NCI-H524 (cell line): ENCODE measurements at places on chromosomes 12 and 14.

- no peak for DNase-seq
These were observed 71.2 kb downstream of the BORCS5 start for GRCh38 chr12:12428047-12428446.

- peak; percentile 22 for DNase-seq
These were observed 1.3 kb downstream of the CHST11 start for GRCh38 chr12:104457746-104458693.

DNA sequence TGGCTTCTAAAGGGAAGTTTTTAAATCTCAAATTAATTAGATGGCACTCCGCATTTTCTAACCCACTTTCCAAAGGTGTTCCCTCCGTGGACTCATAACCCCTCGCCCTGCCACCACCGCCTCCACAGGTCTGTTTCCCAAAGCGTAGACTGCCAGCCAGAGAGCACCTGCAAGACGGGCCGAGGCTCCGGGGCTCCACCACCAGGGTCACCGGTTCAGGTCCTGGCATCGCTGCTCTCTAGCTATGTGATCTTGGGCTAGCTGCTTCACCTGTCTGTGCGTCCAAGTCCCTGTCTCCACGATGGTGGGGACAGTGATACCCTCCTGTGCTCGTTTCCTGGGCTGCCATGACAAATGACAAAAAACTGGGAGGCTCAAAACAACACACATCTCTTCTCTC is 11.5 kb downstream of the RIMBP2 start:
- DNase-seq, result no peak

DNA sequence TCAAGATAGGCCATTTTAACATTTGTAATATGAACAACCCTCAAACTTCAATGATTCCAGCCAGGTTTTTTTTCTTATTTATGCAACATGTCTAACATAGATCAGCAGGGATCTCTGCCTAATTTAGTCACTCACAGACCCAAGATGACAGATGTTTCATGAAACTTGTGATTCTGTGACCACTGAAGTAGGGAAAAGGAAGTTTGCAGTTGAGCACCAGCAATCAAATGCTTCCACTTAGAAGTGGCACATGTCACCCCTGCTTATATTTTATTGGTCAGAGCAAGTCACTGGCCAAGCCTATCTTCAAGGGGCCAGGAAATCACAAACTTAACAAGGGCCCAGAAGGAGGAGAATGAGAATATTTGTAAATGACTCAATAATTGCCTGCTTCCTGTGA is 150.6 kb downstream of the BCAT1 start:
- peak; percentile 64 for DNase-seq

DNA sequence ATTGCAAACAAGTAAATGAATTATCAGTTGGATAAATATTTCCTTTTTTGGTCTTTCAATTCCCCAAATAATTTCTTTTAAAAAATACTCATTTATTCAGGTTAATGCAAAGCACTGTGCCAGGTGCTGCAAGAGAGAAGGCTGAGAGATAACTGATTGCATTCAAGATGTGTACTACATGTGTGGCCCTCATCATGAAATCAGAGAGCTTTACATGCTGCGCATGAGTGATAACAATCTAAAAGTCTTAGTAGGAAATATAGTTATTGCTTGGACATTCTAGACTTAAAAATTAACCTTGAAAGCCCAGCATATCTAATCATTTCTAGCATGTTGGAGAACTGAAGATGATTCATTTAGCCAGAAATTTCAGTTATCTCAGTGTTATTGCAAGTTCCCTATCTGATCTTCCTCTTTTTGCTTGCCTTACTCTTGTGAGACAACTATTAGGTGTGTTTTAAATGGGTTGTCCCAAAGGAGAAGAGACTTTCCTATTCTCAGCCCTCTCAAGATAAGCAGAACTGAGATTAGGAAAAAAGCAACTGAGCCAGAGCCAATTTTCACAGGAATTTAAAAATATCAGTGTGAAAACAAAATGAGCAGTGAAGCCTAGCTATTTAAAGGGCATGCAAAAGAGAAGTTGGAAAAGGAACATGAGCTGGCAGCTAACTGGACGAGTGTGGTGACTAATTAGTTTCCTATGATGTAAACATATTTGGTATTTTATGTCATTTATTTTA is 60.9 kb downstream of the PLEKHA5 start:
- DNase-seq, result no peak

DNA sequence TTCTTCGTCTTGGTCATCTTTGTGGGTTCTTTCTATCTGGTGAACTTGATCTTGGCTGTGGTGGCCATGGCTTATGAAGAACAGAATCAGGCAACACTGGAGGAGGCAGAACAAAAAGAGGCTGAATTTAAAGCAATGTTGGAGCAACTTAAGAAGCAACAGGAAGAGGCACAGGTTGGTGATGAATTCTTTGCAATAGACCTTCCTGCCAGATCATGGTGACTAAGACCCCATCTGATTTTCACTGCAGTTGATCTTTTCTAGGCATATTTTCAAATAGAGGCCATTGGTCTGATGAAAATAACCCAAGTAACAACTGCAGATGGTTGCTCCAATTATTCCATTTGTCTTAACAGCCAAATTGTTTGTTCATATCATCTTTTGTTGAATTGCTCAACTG is 114.4 kb downstream of the SCN8A start:
- no peak for DNase-seq

DNA sequence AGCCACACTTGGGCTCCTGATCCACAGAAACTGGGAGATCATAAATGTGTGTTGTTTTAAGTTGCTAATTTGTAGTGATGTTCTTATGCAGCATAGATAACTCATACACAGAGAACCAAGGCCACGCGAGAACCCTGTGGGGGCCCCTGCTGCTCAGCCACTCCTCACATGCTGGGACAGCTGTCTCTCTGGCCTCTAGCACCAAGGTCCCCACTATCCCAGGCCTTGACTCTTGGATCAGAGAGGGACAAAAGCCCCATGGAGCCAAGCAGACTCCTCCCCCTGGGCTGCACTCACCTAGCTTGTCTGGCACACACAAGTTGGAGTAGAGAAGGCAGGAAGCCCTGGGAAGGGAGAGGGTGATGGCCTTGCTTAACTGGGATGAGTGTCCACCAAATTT is 11.3 kb downstream of the PLD4 start:
- DNase-seq, result no peak

DNA sequence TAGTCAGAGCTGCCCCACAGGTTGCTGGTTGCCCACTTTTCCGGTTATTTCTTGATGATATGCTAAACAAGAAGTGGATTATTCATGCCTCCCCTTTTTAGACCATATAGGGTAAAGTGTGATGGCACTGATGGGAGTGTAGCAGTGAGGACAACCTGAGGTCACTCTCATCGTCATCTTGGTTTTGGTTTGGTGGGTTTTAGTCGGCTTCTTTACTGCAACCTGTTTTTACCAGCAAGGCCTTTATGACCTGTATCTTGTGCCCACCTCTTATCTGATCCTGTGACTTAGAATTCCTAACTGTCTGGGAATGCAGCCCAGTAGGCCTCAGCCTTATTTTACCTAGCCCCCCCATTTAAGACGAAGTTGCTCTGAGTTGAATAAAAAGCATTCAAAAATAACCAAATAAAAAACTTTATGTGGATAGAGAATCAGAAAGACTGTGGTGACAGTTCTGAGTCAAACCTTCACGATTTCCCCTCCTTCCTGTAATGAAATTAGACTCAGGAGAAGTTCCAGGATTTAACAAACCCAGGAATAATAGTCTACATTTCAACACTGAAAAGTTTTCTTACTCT is 144.2 kb downstream of the PAWR start:
- no peak for DNase-seq

- DNase-seq, result no peak
These were observed 898.9 kb upstream of the SEL1L start for GRCh38 chr14:82432301-82433105.

DNA sequence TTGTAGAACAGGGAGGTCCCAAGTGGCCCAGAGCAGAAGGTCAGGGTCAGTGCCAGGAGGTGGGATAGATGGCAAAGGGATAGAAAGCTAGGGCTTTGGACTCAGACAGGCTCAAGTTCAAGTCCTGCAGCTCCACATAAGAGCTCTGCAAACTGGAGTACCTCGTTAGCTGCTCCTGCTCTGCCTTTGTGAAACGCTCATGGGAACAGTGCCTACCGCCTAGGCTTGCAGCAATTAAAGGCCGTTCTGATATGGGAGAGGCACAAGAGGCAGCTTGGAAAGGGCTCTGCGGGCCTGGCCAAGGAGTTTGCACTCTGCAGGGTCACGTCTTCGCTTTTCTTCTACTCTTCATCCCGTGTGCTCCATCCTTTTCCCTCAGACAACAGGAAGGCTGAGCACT is 54.1 kb downstream of the MAP1LC3B2 start:
- DNase-seq, result no peak

- DNase-seq, result no peak
These were observed 120.5 kb downstream of the PTPN11 start for GRCh38 chr12:112539221-112539620.

GRCh38 chr12:108055141-108055540 is 73.9 kb upstream of the WSCD2 start:
- no peak for DNase-seq

DNA sequence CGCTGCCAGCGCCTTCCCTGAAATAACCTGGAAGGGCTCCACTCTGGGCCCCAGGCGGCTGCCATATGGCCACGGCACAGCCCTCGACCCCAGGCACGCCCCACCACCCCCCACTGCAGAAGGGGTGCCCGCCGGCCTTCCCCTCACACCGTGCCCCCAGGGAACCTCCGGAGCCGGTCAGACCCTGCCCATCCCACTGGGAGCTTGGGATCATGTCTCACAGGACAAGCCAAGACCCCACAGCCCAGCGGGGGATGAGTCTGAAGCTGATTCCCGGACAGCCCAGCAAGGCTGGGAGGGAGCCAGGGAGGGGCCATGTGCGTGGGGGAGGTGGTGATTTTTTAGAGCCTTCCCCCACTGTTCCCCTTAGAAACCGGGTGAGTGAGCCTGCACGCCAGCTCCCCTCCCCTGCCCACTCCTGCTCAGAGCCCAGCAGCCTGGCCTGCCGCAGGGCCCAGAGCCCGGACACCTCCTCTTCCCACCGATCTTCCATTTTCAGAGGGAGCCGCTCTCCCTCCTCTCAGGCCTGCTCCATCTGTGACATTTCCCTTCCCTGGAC is 1.4 kb downstream of the RIMBP2 start:
- DNase-seq, result peak; percentile 65

GRCh38 chr12:52454411-52455201 is 2.7 kb upstream of the KRT6B start:
- no peak for DNase-seq

DNA sequence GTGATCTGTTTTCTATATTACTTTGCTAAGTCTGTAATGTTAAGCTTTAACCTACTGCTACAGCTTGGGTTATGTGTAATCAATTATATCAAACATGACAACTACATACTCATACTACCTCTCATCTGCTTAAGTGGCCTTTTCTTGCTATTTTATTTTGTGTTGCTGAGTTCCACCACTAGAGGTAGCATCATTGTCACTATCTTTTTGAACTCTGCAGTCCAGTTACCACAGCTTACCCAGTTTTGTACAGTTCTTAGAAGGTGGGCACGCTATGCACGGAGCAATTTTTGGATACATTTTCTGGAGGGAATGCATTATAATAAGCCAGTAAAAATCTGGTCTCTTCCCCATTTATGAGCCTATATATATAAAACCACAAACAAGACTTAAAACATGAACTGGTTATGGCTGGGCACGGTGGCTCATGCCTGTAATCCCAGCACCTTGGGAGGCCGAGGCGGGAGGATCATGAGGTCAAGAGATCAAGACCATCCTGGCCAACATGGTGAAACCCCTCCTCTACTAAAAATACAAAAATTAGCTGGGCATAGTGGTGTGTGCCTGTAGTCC is 48.5 kb downstream of the SAV1 start:
- DNase-seq, result peak; percentile 29

- DNase-seq, result no peak
These were observed 374.2 kb downstream of the PRKD1 start for GRCh38 chr14:29553427-29553826.

GRCh38 chr12:106136263-106136662 is 2.5 kb downstream of the NUAK1 start:
- DNase-seq, result peak; percentile 80

DNA sequence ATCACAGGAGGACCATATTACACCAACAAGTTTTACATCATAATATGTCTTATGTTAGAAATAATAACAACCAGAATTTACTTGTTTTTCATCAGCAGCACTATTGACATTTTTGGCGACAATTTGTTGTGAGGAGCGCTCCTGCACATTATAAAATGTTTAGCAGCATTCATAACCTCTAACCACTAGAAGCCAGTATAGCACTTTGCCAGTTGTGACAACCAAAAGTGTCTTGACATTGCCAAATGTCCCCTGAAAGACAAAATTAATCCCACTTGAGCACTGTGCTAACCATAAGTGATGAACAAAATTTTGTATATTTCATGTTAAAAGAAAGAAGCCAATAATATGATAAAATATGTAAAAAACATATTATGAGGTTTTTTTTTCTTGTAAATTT is 356.9 kb upstream of the LMO3 start:
- no peak for DNase-seq

GRCh38 chr12:44999355-44999754 is 51.5 kb downstream of the DBX2 start:
- no peak for DNase-seq

DNA sequence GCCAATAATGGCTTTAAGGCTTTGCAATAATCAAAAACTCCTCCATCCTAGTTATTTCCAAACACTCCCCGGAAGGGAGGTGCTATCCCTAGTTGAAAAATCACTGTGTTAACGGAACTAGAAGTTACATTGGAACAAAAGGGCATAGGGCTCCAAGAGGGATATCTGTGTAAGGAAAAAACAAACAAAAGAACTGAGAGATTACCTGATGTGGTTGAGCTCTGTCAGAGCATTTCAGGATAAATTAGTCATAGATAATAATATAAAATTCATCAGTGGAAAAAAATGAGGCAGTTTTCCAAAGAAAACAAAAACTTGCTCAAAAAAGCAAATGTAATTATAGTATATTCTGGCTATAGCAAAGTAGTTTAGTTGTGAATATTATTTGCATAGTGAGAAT is 27.4 kb upstream of the PAPLN start:
- DNase-seq, result no peak

DNA sequence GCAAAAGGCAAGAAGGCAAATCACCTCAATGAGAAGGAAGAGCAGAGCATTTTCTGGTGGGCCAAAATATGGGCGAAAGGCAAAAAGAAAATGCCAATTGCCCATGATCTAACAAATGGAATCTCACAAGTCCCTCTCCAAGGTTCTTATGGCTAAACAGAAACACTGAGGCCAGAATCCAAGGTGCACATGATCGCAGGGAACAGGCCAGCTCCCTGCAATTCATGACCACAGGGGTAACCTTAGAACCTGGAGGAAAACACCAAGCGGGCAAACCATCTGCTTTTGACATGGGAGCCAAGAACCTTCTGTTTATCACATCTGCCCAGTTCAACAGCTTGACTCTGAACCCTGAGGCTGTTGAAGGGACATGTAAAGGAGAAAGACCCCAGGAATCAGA is 60.0 kb downstream of the NT5DC3 start:
- DNase-seq, result peak; percentile 76

- no peak for DNase-seq
These were observed 5.9 kb upstream of the SIVA1 start for GRCh38 chr14:104746934-104747481.

GRCh38 chr12:131688845-131689154 is 22.1 kb upstream of the SFSWAP start:
- no peak for DNase-seq

- no peak for DNase-seq
These were observed 23.4 kb upstream of the TMTC1 start for GRCh38 chr12:29807129-29807528.
